Mammary epithelial cell (primary cell): ENCODE measurements at places on chromosomes 2 and 18.
A peak's percentile ranks its signal among the peaks of the same experiment; 100 is the strongest.

- DNase-seq: peak; percentile 66
Observed at GRCh38 chr2:70553334-70553583, 367 bp downstream of the TGFA start.

DNA sequence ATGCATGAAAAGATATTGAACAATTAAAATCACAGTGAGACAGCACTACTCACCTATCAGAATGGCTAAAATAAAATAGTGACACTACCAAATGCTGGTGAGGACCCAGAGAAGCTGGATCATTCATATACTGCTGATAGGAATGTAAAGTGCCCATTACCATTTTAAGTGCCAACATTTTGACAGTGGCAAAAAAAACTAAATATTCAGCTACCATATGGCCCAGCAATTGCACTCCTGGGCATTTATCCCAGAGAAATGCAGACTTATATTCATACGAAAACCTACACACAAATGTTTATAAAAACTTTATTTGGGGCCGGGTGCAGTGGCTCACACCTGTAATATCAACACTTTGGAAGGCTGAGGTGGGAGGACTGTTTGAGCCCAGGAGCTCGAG is 47.6 kb downstream of the FBXO36 start:
- no peak for DNase-seq

DNA sequence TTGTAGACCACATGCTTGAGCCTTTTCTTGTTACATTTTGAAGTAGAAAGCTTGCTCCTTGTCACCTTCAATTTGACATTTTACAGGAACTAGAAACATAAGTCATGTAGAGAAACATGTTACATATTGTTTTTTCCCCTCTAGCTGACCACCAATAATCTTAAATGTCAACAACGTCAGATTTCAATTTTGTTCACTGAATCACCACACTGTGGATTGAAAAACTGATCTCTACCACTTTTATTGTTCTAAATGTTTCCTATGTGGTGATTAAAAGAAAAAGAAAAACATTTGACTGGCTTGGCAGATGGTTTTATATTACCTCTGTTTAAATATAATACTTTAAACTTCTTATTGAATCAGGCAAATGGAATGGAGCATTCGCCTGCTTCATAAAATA is 87.7 kb downstream of the DSEL start:
- DNase-seq: no peak

- no peak for DNase-seq
Observed at GRCh38 chr2:123015186-123015585, 1009.9 kb upstream of the CNTNAP5 start.

GRCh38 chr2:222289278-222290160 is 9.3 kb downstream of the PAX3 start:
- DNase-seq: no peak

DNA sequence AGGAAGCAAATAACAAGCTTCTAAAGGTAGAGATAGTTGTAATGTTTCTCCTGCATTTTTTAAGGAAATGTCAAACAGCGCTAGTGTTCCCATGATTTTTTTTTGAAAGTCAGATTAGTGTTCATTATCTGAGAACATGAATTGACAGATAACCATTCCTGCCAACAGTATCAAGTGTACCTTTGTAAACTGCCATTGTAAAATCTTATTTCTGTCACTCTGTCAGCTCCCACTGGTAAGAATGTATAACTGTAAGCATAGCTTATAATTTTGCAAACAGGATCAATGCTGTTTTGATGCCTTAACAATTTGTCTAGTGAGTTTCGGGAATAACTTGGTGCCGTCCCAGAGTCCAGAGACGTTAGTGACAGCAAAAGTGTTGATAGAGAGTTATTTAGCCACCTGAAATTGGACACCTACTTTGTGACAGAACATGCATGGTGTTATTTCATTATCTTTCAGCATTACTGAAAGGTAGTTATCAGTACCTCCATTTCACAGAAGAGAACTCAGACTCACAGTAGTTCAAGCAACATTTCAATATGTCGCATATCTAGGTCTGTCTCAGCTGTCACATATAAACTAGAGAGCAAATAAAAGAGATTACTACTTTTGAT is 221.4 kb downstream of the THSD7B start:
- DNase-seq: no peak

- no peak for DNase-seq
Observed at GRCh38 chr18:56226025-56226424, 412.4 kb downstream of the TXNL1 start.

DNA sequence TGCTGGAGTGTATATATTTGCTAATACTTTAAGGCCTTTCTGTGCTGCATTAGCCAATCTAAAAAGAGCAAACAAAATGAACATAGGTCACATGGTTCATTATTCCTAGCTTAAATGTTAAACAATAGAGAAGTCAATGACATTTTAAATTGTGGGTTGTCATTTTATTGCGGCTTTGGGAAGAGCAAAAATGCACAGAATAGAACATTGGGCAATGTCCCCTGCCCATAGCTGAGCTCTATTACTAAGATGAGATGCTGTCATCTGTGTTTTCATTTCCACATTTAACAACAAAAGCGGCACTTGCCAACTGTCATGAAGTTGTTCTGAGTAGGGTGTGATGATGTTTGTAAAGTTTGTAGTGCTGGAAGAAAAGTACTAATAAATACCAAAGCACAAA is 3.2 kb upstream of the VAPA start:
- DNase-seq: no peak

- DNase-seq: no peak
Observed at GRCh38 chr2:121237336-121237979, 47.5 kb downstream of the TFCP2L1 start.

DNA sequence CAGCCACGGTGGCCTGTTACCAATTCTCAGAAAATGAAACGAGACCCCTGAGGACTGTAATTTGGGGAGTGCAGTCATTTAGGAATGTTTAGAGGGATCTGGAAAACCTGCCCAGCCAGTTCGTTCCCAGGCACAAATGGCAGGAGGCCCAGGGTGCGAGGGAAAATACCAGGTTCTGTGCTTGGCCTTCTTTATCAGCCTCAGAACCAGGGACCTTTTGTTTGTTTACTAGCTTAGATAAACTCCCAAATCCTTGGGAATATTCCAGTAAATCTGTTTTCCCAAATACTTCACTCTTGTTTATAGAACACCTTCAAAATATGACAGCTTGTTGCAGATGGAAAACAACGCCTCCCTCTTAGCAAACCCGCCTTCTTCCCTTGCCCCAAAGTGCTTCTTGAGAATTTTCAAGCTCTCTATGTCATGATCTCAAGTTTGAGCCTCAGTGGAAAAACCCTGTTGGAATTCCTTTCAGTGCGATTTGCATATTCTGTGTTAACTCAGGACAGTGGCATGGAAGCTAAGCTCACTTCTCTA is 400.3 kb upstream of the SMIM21 start:
- DNase-seq: no peak

- DNase-seq: peak; percentile 17
Observed at GRCh38 chr2:56132138-56132537, 51.7 kb upstream of the CCDC85A start.

GRCh38 chr2:178306352-178307073 is 112.2 kb downstream of the OSBPL6 start:
- DNase-seq: peak; percentile 35

GRCh38 chr2:238527565-238527964 is 100.8 kb downstream of the ASB1 start:
- peak; percentile 83 for DNase-seq

- DNase-seq: no peak
Observed at GRCh38 chr2:44801841-44802776, 139.4 kb upstream of the SIX3 start.

DNA sequence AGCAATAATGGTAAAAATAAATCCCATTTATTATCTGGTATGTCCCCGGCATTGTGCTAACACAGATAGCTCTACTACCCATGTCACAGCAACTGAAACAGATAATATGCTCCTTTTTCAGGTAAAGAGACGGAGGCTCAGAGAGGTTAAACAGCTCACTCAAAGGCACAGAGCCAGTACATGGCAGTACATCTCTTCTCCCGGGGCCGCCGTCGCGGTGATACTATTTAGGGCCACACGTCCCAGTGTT is 693 bp upstream of the PDK1 start:
- no peak for DNase-seq

- no peak for DNase-seq
Observed at GRCh38 chr2:127559454-127559853, 24.0 kb downstream of the MYO7B start.

DNA sequence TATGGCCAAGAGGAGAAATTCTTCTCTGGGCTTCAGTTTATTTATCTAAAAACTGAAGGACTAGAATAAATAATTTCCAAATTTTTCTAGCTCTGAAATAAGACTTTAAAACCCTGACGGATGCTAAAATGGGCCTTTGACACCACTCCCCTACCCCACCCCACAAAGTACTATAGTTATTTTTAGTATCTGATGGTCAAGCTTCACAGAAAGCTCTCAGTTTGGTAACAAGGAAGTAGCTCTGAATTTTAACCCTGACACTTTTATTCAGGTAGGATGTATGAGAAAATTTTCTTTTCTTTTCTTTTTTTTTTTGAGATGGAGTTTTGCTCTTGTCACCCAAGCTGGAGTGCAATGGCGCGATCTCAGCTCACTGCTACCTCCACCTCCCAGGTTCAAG is 2.4 kb downstream of the RBKS start:
- no peak for DNase-seq

- DNase-seq: no peak
Observed at GRCh38 chr2:55111230-55111569, 60.9 kb upstream of the RTN4 start.

GRCh38 chr2:98157557-98157956 is 70.6 kb downstream of the VWA3B start:
- DNase-seq: no peak

DNA sequence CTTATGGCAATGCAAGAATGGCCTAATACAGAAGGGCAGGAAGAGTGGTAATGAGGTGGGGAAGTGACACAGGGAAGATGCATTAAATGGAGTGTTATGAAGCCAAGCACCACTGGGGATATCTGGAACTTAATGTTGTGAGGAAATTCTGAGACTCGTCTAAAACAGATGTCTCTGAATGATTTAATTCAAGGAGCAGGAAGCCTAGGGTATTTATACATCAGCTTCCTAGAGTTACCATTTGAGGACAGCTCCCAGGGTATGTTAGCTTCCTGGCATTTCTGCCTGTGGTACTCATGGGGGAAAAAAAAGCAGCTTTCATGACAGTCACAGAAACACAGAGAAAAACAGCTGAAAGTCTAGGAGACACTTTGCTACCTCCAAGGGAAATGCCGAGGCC is 989.5 kb downstream of the CBLN2 start:
- DNase-seq: no peak

DNA sequence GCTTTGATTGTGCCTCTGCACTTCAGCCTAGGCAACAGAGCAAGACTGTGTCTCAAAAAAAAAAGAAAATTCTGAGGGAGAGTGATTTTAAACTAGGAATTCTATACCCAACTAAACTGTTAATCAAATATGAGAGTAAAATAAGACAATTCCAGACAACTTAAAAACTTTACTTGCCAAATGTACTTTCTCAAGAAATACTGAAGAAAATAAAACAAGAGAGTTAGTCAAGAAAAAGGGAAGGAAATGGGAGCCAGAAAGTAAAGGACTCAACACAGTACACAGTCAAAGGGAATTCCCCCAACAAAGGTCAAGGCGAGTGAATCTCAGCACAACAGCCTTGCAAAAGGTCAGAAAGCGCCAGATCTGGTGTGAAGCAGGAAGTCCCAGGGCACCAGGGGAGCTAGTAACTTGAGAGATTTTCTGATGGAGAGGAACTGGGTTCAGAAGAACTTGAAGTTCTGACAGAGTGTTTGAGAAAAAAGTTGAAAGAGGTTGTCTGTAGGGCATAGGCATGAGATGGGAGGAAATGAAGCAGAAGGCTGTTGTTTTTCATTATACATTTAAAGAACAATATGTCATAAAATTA is 22.6 kb upstream of the TBC1D8 start:
- no peak for DNase-seq

GRCh38 chr2:173991856-173992588 is 26.8 kb upstream of the SP3 start:
- peak; percentile 17 for DNase-seq

DNA sequence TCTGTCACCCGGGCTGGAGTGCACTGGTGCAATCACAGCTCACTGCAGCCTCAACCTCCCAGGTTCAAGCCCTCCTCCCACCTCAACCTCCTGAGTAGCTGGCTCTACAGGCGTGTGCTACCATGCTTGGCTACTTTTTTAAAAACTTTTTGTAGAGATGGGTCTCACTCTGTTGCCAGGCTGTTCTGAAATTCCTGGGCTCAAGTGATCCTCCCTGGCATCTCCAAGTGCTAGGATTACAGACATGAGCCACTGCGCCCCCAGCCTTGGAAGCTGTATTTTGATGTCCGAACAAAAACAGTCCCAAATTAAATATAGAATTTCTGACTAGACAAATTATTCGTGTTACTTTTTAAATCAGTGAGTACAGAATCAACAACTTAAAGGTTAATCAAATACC is 97.4 kb downstream of the ZNF516 start:
- DNase-seq: no peak

DNA sequence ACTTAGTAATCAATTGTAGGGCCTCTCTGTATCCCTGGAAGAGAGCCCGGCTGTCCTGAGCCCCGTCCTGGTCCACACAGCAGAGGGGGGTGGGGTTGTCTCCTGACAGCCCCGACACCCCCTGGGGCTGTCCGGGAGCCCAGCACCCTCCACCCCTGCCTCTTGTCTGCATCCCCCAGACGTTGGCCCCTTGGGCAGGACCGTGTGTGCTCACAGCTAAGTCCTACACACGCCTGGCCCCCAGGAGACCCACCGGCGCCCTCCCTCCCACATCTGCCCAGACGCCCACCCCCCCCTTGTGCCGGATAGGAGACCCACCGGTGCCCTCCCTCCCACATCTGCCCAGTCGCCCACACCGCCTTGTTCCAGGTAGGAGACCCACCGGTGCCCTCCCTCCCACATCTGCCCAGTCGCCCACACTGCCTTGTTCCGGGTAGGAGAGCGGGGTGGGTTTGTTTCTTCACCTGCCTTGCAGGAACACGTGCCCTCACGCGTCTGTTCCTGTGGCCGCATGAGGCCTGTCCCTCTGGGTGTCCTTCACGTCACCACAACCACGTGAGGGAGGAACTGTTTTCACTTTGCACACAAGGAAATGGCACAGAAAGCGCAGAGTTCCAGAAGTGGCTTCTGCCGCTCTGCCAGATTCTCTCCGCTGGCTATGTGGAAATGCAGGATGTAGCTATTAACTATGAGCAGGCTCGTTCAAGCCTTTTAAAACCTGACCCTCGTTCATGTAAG is 61.1 kb upstream of the NFATC1 start:
- no peak for DNase-seq

DNA sequence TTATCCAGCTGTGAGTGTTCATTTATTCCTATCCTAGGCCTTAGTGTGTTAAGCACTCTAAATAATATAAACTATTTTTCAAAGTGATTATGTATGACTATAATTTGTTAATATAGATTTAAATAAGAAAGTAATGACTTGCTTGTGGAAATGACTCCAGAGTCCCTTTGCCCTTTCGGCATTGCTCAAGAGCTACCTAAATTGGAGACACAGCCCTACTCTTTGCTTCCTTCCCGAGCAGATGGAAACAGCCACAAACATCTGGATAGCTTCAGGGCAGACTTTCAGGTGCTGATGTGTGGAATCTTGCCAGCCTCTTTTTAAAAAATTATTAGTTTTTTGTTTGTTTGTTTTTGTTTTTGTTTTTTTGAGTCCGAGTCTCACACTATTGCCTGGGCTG is 44.0 kb downstream of the SUMO1 start:
- no peak for DNase-seq

GRCh38 chr18:45221363-45221762 is 393.9 kb upstream of the SLC14A2 start:
- peak; percentile 84 for DNase-seq
